ENCODE measurements at places on chromosomes 16 and 17.
A peak's percentile ranks its signal among the peaks of the same experiment; 100 is the strongest.

GRCh38 chr17:42591411-42591810 lies 13.9 kb upstream of the PSMC3IP start:
- no peak overlapping the region for H3K4me3 ChIP-seq
- H3K27ac ChIP-seq: peak overlapping the region; percentile 2
- H3K36me3 ChIP-seq: peaks cover 68% of the 10 kb centered on the region
- peak; percentile 11 for DNase-seq
- peaks cover 8% of the 10 kb centered on the region for H3K4me1 ChIP-seq

DNA sequence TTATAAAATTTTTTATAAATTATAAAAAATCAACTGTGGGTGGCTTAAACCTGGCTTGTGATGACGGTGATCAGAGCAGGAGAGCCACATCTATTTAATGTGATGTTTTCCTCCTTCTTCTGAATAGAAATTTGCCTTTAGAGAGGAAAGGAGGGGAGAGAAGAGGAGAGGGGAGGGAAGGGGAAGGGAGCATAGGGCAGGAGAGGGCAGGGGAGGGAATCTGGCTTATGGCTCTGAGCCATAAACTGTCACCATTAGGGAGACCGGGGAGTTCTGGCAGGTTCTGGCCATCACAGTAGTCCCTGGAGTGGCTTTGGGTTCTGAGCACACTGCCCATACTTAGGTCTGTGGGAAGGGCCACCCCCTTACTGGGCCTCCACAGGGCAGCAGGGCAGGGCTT lies 167.8 kb downstream of the ENGASE start:
- H3K4me3 ChIP-seq: no peak overlapping the region
- no peaks in the 10 kb centered on the region for H3K4me1 ChIP-seq
- no peak overlapping the region for H3K27ac ChIP-seq
- DNase-seq: no peak

DNA sequence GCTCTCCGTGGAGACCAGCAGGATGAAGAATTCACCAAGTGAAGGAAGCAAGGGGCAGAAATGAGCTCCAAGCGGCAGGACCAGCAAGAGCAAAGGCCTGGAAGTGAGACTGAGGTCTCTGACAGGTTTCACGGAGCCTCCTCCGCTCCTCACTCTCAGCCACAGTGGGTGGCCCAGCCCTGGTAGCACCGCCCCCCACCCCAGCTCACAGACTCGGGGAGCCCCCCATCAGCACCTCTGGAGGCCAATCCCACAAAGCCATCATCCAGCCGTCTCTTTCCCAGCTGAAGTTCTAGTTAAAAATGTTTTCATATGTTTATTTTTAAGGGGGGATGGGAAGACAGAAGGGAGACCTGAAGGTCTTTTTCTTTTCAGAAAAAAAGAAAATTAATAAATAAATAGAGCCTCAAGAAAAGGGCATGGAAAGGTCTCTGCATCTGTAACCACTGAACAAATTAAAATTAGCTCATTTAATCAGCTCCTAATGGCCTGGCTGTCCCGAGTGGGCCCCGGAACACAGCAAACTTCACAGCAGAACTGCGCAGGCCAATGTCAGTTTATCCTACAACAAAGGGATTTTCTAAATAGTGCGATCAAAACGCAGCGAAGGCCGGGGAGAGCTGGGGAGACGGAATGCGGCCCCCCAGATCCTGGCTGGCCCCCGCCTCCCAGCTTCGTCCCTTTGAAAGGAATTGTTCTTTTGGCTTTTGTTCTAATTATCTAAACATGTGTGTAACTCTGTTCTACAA lies 190.3 kb downstream of the ZNF423 start:
- no peaks in the 10 kb centered on the region for H3K36me3 ChIP-seq
- peaks cover 2% of the 10 kb centered on the region for H3K27me3 ChIP-seq
- no peaks in the 10 kb centered on the region for H3K4me1 ChIP-seq
- no peak overlapping the region for H3K27ac ChIP-seq
- DNase-seq: no peak
- H3K4me3 ChIP-seq: no peak overlapping the region

DNA sequence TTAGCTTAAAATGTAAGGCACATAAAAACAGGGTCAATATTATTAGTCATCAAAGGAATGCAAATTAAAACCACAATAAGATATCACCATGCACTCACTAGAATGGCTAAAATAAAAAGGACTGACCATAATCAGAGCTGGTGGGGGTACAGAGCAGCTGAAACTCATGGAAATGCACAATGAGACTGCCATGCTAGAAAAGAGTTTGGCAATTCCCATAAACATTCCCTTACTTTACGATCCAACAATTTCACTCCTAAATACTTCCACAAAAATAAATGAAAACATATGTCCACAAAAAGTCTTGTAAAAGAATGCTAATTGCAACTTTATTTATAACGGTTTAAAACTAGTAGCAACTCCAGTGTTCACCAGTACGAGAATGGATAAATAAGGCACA lies 36.1 kb upstream of the ERCC4 start:
- H3K4me1 ChIP-seq: no peaks in the 10 kb centered on the region
- DNase-seq: no peak
- H3K27me3 ChIP-seq: peaks cover 11% of the 10 kb centered on the region
- no peaks in the 10 kb centered on the region for H3K36me3 ChIP-seq
- H3K4me3 ChIP-seq: no peak overlapping the region

GRCh38 chr17:245611-246010 lies 64.2 kb upstream of the DOC2B start:
- DNase-seq: no peak
- H3K4me3 ChIP-seq: no peak overlapping the region
- no peak overlapping the region for H3K27ac ChIP-seq
- H3K27me3 ChIP-seq: no peaks in the 10 kb centered on the region
- no peaks in the 10 kb centered on the region for H3K4me1 ChIP-seq
- no peaks in the 10 kb centered on the region for H3K36me3 ChIP-seq

DNA sequence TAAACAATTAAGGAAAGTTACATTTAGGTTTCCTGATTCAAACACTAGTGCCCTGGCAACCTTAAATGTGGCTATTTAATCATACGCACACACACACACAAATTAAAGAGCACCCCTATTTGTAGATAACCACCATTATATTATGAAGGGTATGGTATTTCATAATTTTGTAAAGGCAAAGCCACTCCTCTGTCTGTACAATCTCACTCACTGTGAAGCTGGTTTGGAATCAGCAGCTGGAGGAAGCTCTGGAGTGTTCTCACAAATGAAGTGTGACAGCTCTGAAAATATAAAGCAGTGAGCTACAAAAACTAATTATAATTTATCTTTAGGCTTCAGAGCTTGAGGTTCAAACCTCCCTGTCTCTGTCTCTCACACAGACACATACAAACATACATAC lies 57.9 kb upstream of the KCNJ16 start:
- H3K27me3 ChIP-seq: no peaks in the 10 kb centered on the region
- no peak overlapping the region for H3K4me3 ChIP-seq
- no peaks in the 10 kb centered on the region for H3K36me3 ChIP-seq
- no peak overlapping the region for H3K27ac ChIP-seq
- no peak for DNase-seq
- H3K4me1 ChIP-seq: no peaks in the 10 kb centered on the region

GRCh38 chr16:82156761-82157533 lies 13.1 kb downstream of the MPHOSPH6 start:
- peaks cover 40% of the 10 kb centered on the region for H3K4me1 ChIP-seq
- H3K27ac ChIP-seq: no peak overlapping the region
- H3K27me3 ChIP-seq: no peaks in the 10 kb centered on the region
- H3K4me3 ChIP-seq: no peak overlapping the region

- H3K27me3 ChIP-seq: no peaks in the 10 kb centered on the region
- H3K36me3 ChIP-seq: peaks cover 3% of the 10 kb centered on the region
- DNase-seq: peak; percentile 63
- peak overlapping the region; percentile 90 for H3K27ac ChIP-seq
Observed at GRCh38 chr16:85569615-85570212, 43.4 kb upstream of the GSE1 start.

- no peak overlapping the region for H3K4me3 ChIP-seq
- H3K36me3 ChIP-seq: no peaks in the 10 kb centered on the region
- H3K27me3 ChIP-seq: peaks cover 16% of the 10 kb centered on the region
- DNase-seq: no peak
Observed at GRCh38 chr17:51855806-51856205, 302.7 kb downstream of the CA10 start.

- peaks cover 44% of the 10 kb centered on the region for H3K4me1 ChIP-seq
- H3K36me3 ChIP-seq: peaks cover 54% of the 10 kb centered on the region
- H3K27me3 ChIP-seq: no peaks in the 10 kb centered on the region
- DNase-seq: no peak
Observed at GRCh38 chr16:67594956-67595355, 32.6 kb downstream of the CTCF start.

DNA sequence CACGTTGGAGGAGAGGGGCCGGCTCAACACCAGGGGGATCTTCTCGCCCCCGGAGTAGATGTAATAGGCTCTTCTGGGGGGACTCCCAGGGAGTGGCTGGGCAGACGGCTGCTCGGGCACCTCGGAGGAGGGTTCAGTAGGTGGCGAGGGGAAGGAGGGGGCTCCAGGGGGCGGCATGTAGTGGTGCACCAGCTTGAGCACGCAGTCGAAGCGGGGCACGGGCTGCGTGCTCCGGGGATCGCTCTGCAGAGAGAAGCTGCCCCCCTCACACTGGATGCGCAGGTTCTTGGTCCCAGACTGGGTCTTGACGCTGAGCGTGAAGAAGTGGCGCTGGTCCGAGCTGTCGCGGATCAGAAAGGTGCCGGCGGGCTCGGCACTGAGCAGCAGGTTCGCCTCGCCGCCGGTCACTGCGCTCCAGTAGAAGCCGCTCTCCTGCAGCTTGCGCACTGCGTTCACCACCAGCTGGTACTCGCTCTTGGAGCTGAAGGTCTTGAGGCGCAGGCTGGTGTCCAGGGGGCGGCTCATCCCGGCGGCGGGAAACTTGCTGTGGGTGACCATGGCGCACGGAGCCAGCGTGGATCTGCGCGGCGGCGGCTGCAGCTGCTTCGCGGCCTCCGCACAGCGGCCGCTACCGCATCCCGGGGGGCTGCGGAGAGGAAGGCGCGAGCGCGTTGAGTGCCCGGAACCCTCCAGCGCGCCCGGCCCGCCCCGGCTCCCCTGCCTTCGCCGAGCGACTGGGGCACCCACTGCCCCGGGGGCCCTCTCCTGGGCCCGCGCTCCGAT lies 1.1 kb downstream of the SOCS3 start:
- H3K27ac ChIP-seq: peak overlapping the region; percentile 99
- DNase-seq: peak; percentile 71
- peak overlapping the region; percentile 96 for H3K4me3 ChIP-seq
- peaks cover 55% of the 10 kb centered on the region for H3K36me3 ChIP-seq

- peak overlapping the region; percentile 90 for H3K27ac ChIP-seq
- H3K36me3 ChIP-seq: no peaks in the 10 kb centered on the region
- H3K4me1 ChIP-seq: peaks cover 76% of the 10 kb centered on the region
- peaks cover 2% of the 10 kb centered on the region for H3K27me3 ChIP-seq
Observed at GRCh38 chr16:79081297-79082066, 519.1 kb downstream of the MAF start.

DNA sequence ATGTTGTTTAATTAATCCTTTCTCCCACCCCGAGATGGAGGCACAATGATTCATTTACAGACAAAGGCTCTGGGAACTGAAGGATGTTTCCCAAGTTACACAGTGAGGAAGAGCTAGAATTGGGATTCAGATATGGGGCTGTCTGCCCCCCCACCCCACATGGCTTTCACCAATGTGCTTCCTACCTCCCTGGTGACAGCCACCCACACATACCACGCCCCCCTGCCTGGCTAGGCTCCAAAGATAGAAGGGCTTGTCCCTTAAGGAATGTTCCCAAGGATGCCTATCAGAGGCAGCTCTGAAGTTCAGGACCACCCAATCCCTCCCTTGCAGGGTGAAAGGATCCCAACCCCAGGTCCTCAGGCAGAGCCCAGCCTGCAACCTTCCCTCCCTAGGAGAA lies 32.9 kb downstream of the CFAP20 start:
- no peak overlapping the region for H3K27ac ChIP-seq
- no peaks in the 10 kb centered on the region for H3K36me3 ChIP-seq
- no peak for DNase-seq
- no peaks in the 10 kb centered on the region for H3K4me1 ChIP-seq
- H3K4me3 ChIP-seq: no peak overlapping the region

DNA sequence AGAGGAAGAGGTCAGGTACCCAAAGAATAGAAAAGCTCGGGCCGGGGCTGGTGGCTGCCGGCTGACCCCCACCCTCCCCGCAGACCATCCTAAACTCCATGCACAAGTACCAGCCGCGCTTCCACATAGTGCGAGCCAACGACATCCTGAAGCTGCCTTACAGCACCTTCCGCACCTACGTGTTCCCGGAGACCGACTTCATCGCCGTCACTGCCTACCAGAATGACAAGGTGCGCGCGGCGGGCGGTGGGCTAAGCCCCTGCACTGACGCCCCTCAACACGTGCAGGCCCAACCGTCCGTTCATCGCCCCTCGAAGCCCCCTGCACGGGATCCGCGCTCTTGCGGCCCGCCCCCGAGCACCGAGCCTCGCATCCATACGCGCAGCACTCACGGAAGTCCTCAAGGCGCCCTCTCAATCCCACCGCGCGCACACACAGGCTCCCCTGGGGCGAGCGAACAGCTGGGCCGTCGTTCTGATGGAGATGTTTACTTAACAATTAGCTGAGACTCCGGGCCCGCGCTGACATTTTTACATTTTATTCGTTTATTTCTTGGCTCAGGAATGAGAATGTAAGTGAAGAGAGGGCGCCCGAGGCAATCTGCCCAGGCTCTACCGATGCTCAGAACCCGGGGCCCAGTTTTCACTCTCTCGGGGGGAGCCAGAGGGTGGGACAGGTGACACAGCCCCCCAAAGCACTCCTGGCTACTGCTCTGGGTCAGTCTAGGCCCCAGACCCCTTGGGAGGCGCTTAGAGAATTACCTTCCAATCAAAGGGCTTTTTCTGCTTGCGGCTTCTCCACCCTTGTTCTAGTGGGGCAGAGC lies 3.5 kb downstream of the TBX2 start:
- no peaks in the 10 kb centered on the region for H3K36me3 ChIP-seq
- peak overlapping the region; percentile 60 for H3K4me3 ChIP-seq
- H3K27me3 ChIP-seq: peaks cover 74% of the 10 kb centered on the region
- peaks cover 44% of the 10 kb centered on the region for H3K4me1 ChIP-seq
- DNase-seq: peak; percentile 63

DNA sequence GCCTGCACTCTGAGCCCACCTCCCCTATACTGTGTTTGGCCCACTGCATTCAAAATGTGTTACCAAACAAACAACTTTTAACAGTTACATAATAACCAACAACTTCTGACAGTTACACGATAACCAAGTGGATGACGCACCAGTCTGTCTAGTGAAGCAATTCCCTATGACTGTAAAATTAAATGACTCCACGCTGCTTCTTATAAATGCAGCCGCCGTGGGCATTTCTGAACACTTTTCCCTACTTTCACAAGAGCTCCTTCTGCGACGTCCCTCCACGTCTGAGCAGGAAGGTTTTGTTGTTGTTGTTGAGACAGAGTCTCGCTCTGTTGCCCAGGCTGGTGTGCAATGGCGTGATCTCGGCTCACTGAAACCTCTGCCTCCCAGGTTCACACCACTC lies 27.6 kb downstream of the ZNF276 start:
- no peak overlapping the region for H3K4me3 ChIP-seq
- H3K27me3 ChIP-seq: no peaks in the 10 kb centered on the region
- no peak for DNase-seq
- H3K4me1 ChIP-seq: peaks cover 14% of the 10 kb centered on the region
- H3K36me3 ChIP-seq: peaks cover 90% of the 10 kb centered on the region
- H3K27ac ChIP-seq: no peak overlapping the region

DNA sequence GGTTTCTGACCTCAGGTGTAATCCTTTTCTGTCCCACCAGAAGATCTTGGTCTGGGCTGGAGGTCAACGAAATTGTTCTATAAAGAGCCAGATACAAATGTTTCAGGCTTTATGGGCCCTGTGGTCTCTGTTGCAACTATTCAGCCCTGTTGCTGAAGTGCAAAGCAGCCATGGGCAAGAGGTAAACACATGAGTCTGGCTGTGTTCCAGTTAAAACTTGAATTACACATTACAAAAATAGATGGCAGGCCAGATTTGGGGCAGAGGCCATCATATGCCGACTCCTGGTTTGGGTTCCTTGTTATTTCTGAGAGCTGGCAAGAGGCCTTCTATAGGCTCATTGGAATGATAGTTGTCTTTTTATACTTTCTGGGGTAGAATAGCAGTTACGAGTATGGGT lies 114.4 kb downstream of the SDR42E1 start:
- DNase-seq: no peak
- no peak overlapping the region for H3K27ac ChIP-seq
- H3K4me3 ChIP-seq: no peak overlapping the region
- H3K36me3 ChIP-seq: no peaks in the 10 kb centered on the region
- no peaks in the 10 kb centered on the region for H3K27me3 ChIP-seq

Measured in activated T-cell treated with anti-CD3 and anti-CD28 coated beads, Interleukin-2, amount 50 U/mL, for 24 hours (primary cell).